Stimulated activated CD4-positive, alpha-beta T cell treated with anti-CD3 and anti-CD28 coated beads, Interleukin-1b, Interleukin-23, amount 100 ng/mL, for 1 hour (primary cell): ENCODE measurements at places on chromosomes 3 and 15.

GRCh38 chr15:44289259-44289790 lies 806 bp downstream of the GOLM2 start:
- DNase-seq, result no peak

DNA sequence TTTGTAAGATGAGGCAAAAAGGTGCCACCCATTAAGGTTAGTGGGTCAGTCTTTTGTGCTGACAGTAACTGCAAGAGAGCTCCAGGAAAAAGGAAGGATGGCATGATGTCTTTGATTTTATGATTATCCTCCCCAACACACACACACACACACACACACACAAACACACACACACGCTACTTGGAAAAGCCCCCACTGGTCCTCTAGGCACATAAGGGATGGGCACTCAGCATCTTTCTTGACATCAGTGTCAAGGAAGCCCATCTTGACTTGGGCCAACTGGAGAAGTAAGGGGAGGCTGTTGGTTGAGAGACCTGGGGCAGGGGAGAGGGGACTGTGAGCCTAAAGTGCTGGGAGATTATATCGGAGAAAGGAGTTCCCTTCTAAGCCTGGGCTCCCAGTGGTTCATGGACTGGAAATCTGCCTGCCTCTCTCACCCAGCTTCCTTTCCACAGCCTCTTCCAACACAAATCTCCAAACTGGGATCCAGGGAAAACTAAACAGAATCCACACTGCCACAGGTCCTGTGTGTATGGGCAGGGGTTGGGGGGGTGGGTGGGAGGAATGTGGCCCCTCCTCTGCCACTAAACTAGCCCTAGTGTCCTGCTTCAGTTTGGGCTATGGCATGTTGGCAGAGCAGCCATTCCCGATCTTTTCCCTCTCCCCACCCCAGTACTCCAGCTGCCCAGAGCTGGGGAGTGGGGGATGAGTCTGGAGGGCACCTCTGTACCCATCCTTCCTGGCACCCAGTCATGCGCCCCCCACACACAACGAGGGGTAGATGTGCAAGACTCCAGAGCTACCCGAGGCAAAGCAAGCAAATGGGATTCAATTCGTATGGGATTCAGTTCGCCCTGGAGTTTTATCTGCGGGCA lies 1.6 kb downstream of the AMOTL2 start:
- DNase-seq, result no peak

DNA sequence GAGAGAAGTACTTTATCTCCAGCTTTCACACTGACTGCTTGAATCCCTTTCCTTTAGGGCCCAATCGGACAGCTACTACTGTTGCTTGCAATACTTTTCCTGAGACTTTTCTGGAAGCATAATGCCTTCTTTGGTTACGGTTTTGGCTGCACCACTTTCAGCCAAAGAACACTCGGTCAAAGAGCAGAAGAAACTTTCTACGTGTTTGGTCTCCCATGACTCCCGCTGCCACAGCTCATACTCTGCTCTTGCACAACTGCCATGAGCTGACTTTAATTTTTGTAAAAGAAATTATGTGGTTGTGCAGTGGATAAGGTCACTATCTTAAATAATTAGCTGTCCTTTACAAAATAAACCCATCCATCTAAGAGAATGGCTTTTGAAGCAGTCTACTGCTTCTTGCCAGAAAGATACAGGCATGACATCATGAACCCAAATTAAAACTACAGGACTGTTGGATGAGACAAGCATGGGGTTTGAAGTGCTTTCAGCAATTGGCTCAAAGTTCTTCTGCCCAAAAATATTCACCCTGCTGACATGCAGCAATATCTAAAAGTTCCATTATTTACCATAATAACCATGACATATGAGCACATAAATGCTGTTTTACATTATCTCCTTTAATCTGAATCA lies 42.0 kb downstream of the PROS1 start:
- DNase-seq, result no peak

DNA sequence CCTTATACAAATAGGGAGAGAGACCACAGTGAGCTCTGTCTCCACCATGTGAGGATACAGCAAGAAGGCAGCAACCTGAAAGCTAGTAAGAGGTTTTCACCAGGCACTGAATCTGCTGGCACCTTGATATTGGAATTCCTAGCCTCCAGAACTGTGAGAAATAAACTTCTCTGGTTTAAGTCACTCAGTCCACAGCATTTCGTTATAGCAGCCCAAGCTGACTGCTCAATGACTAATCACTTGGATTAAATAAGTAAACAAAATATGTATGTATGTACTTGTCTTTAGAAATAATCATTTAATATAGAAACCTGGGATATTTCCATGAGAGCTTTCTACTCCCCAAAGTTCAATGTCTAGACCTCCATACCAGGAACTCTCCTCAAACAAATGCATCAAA lies 162.0 kb downstream of the IMPG2 start:
- DNase-seq, result no peak

DNA sequence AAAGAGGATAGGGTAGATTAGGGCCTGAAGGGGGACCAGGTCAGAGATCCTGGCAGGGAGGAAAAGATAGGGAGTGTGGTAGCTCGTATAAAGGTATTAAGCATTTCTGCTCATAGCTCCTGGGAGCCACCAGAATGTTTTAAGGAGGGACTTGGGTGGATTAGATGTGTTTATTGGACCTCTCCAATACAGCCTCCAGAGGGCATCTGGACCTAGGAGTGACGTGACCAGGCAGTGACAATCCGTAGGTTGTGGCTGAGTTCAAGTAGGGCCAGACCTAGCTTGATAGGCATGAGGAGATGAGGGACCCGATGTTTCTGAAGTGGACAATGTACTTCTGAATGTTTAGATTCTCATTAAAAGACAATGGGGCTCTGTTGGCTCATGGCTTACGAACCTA lies 435.2 kb downstream of the MCTP2 start:
- DNase-seq, result no peak

- no peak for DNase-seq
Observed at GRCh38 chr3:25906132-25906906, 116.4 kb downstream of the OXSM start.

DNA sequence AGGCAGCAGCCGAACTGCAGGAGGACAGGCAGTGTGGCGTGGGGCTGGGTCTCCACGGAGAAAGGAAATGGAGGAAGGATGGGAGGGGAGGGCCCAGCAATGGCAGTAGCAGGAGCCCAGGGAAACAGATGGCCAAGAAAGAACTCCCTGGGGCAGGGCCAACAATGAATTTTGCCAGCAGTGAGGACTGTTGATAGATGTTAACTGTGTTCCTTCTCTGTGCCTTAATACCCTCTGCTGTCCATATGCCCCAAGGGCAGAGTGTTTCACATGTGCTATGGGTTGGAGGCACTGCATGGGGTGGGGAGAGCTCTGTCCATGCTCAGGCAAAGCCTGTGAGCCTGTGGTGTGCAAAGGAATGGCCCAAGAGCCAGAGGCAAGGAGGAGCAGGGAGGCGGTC lies 70.8 kb upstream of the POMGNT2 start:
- DNase-seq, result no peak

DNA sequence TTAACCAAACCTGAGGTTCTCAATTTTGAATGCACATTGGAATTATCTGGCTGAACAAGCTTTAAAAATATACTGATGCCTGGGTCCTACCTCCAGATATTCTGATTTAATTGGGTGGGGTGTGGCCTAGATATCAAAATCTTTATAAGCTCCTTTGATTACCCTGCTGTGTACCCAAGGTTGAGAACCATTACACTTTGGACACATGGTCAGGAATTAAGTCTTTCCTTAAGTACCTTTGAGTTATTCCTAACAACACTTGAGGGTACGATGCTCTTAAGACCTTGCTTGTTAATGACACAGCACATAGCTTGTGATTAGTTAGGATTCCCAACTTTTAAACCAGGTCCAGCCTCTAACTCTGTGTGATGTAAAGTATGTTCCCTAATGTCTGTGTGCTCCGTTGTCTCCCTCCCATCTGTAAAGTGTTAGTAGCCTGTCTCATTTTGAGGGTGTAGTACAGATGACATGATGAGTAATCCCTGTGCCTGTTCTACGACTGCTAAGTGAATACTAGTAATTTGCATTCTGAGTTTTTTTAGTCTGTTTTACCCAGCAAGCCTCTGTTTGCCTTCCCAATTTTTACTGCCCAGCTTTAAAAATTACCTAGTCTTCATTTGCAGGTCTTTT lies 154.9 kb downstream of the KLHL25 start:
- DNase-seq, result no peak

DNA sequence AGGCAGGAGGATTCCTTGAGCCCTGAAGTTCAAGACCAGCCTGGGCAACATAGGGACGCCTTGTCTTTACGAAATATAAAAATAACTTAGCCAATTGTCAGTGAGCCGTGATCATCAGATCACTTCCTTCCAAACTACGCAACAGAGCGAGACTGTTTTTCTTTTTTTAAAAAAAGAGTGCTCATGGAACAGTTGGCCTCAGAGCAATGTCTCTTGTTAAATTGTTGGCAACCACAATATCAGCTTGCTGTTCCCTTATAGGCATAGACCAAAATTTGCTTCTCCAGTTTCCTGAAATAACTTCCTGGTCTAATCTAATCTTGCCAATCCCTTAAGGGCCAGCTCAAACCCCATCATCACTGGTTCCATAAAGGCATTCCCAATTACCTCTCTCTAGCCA lies 93.3 kb upstream of the SLC4A7 start:
- no peak for DNase-seq

- no peak for DNase-seq
Observed at GRCh38 chr3:46112296-46112695, 85.0 kb upstream of the XCR1 start.

GRCh38 chr3:126358038-126358815 lies 1.0 kb upstream of the KLF15 start:
- DNase-seq, result no peak

GRCh38 chr3:129961141-129961541 lies 13.4 kb upstream of the TRH start:
- no peak for DNase-seq

DNA sequence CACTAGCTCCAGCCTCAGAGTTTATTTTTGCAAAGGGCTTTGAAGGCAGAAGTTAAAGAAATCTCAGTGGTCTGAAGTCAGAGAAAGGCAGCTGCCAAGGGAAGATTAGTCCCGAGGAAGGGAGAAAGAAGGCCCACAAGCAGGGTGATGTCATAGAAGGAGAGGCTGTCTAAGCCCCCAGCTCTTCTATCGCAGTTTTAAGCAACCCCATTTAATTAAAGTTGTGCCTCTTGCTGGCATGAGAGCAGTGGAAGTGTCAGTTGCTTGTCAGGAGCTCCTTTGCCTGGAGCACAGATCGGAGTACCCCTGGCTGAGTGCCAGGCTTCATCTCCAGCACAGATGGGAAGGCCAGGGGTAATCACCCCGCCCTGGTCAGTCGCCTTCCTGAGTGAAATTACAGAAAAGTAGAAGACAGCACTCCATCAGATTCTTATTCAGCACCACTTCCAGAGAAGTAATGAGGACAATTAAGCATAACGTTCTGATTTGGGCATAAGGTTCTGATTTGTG lies 530.7 kb downstream of the EPHB1 start:
- no peak for DNase-seq
